Stimulated activated CD4-positive, alpha-beta T cell treated with anti-CD3 and anti-CD28 coated beads, Interleukin-1b, Interleukin-23, amount 100 ng/mL, for 24 hours (primary cell): ENCODE measurements at places on chromosomes 7 and 10.
A peak's percentile ranks its signal among the peaks of the same experiment; 100 is the strongest.

- DNase-seq = no peak
Measured at GRCh38 chr7:74568658-74569057, 88.9 kb upstream of the GTF2I start.

DNA sequence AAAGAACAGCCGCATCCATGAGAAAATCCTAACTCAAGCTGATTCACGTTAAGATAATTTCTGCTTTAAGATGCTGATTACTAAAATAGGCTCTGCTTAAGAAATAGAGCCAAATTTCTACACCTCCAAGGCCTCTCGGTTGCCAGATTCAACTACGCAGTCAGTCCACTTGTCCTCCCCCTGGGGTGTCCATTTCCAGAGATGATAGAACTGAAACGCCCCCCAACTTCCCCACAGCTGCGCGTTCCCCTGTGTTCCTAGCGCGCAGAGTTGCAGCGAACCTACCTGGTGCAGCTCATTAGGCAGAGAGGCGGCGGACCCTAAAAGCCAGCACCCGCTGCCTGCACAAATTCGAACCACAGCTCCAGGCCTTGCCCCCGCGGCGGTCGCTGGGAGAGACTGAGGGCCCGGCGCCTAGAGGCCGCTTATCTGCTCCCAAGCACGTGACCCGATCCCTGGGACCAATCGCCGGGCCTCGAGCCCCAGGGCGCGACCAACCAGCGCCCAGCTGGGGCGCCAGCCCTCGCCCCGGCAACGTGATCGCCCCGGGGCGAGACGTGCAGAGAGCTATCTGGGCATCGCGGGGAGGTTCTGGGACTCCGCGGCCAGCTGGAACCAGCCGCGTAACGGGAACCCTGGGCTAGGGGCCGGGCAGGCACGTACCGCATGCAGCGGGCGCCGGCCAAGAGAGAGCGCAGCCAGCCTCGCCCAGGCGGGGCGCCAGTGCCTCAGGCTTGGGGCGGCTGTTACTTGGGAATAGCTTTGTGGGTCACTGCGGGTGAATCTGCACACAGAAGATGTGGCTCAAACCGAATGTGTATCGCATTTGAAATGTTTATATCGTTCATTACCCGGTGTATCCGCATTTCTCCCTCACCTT is at the start of gene PPP1R3C:
PPP1R3C (minus strand) TSS at position 401 of the 880 bp plus-strand sequence; CDS start at position 299, 102 bp downstream.
- DNase-seq = peak; percentile 6

- no peak for DNase-seq
Measured at GRCh38 chr7:92798517-92799249, 37.7 kb downstream of the CDK6 start.

DNA sequence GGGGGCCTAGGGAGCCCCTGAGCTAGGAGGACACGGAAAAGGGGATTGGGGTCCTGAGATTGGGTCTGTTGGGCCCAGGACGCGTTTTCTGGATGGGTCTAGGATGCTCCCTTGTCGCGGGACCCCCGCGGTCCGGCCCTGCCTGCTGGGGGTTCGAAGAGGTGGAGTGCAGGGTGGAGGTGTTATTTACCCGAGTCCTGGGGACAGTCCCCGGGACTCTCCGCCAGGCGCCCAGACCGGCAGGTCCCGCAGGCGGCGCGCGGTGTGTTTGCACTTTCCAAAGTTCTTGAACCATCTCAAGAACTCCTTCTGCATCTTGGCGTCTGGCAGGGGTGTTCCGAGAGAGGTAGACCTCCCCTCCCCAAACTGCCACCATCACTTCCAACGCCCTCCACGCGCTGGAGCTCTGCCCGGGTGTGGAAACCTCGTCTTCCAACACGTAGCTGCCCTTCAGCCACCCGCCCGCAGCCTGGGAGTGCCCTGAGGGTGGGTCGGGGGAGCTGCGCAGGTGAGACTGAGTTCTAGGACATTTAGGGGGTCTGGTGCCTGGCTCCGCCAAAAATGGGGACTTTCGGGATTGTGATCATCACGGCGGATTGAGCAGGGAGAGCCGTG is 569 bp downstream of the CAV1 start:
- no peak for DNase-seq

GRCh38 chr10:92727550-92727949 is 37.8 kb downstream of the HHEX start:
- DNase-seq = no peak

DNA sequence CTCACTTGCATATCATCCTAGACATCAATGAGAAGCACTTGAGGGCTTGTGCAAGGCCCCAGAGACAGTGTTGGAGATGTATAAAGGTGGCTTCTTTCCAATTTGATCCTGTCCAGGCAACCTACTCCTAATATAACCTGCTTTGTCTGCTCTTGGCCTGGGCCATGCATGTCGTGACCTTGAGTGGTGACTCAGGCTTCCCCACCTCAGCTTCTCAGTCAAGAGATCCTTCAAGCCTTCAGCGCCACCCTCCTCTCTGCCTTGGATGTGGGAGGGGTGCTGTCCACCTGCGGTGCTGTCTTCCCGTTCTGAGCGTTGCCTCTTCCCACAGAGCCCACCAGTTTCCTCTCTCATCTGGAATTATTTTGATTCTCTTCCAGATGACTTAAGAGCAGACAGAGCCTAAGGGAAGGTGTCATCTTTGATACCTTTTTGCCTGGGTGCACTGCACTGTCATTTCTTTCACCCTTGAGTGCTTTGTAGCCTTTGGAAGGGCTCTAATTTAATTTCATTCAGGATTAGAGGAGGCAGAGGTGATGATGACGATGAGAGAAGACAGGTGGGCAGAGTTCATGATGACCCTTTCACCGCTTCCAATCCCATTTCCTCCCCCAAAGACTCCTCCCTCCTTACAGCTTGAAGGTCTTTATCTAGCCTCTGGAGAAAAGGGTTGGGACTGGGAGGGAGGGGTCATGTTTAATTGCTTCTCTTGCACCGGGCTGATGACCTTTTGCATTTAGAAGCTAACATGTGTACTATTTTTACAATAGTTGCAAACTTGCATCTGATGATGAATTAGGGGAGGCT is 6.9 kb downstream of the LSMEM1 start:
- DNase-seq = no peak

DNA sequence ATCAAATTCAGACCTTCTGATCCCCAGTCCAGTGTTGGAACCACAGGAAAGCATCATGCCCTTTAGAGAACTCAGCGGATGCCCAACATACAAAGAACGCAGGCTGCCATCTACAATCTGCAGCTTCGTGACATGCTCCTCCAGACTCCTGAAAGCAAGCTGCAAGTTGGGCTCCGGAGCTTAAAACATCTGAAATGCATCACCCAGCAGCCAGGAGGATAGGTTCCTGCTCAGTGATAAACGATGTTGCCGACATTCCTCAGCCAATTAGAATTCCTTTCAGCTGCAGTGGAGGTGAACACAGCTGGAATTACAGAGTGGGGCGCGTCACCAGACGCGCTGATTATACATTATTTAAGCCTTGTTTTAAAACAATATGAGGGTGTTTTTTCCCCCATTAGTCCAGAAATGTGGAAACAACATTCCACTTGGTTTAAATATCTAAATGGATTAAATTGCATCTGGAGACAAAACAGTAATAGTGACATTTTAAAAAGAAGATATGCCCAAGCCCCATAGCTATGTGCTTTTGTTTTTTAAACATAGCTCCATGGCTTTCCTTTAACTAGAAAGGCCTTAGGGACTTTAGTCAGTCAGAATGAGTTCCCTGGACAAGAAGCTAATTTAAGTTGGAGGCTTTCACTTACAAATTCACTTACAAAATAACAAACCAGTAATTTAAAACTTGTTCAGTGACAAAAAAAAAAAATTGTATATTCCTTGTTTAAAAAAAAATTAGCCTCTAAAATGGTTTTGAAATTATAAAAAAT is 6.3 kb downstream of the SMURF1 start:
- DNase-seq = no peak

GRCh38 chr10:23192712-23193434 is 761 bp downstream of the PTF1A start:
- DNase-seq = no peak

DNA sequence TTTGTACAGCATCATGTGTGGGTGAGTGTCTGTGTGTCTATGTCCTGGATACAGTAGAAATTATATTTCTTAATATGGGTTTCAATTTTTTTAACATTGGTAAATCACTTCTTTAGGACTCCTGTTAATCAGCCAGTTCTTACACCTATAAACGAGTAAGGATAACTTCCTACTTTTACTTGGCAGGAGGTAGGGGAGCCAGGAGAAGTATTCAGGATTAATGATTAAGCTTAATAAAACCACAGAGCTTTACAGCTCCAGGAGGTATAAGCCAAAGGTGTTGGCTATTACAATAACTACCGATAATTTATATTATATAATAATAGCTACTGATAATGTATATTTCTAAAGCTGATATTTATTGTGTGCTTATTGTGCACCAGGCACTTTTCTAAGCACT is 1.7 kb upstream of the FAM3C start:
- DNase-seq = no peak

- no peak for DNase-seq
Measured at GRCh38 chr10:34348021-34348420, 467.1 kb downstream of the PARD3 start.

DNA sequence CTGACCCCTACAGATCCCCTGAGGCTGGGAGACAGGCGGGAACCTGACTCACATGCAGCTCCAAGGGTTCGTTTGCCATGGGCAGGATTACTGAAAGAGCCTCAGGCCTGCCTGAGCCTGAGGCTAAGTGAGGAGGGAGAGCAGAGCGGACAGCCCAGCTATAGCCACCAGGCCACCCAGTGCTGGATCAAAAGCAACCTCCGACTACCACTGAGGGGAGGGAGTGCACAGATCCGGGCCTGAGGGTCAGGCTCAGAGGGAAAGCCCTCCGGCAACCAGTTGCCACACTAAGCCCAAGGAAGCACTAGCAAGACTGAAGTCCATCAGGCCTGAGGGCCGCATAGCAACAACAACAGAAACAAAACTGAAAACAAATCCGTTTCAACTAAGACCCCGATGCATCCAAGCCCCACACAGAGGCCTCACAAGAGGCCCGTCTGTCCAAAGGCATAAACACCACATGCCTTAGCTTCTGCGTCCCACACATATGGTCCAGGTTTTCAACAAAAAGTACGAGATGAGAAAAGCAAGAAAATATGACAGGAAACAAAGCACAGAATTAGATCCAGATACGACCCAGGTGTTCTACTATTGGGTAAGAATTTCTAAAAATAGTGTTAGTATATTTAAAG is 92.5 kb upstream of the VIPR2 start:
- DNase-seq = no peak

DNA sequence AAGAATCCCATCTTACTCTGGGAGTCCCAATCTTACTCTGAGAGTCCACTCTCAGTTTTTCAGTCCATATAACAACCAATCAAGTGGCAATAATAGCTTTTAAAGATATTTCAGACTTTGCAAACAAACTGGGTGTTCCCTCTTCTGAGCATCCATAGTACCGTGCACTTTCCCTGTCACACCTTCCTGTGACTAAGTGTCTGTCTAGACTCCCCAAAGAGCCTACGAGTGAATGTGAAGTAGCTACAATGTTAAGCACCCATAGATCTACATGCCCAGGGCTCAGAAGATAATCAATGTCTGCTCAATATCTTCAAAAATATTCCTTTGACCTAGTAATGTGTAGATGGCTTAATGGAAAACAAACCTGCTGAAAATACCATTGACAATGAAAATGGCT is 95.6 kb upstream of the ASAH2 start:
- no peak for DNase-seq

GRCh38 chr7:41298409-41298808 is 404.5 kb downstream of the INHBA start:
- DNase-seq = no peak
